ENCODE measurements at places on chromosomes 7 and 10. TPM values are rescaled to one million over a fixed set of nuclear protein-coding genes. Genes with fewer than 3 reads are reported as not detected.

The AGFG2 gene
- 40.2 TPM for total RNA-seq

The HMX3 gene
- total RNA-seq: not detected

GRCh38 chr10:85407088-85407487 lies 959.5 kb downstream of the GRID1 start:
- DNase-seq: no peak

The ANKRD61 gene
- total RNA-seq: not detected

The SAMD9L gene
- total RNA-seq: 33.0 TPM

The NEUROD6 gene
- not detected for total RNA-seq

The ZSCAN21 gene
- total RNA-seq: 9.9 TPM

GRCh38 chr7:151078233-151079040 lies 2.2 kb downstream of the FASTK start:
- no peak for DNase-seq

DNA sequence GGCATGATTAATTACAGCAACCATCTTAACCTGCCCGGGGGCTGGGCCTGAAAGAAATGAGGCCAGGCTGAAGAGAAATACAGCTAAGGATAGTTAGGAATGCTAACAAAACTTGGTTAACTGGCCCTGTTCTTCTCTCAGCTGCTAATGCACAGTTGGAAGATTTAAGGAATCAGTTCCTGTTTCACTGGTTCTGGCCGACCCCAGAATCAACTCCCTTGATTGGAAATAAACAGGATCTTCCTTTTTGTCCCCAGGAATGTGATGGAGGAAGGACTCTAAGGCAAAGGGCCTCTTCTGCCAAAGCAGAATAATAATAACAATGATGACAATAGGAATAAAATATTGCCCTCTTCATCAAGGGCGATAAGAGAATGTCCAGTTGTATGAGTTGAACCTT lies 3.5 kb upstream of the LRMDA start:
- DNase-seq: no peak

The MYPN gene
- total RNA-seq: not detected

GRCh38 chr10:110305767-110306451 lies 1.2 kb upstream of the SMNDC1 start:
- peak; percentile 43 for DNase-seq

The OR6V1 gene
- not detected for total RNA-seq

The CPED1 gene
- total RNA-seq: 1.4 TPM

GRCh38 chr10:130742941-130743675 lies 568.4 kb downstream of the TCERG1L start:
- no peak for DNase-seq

DNA sequence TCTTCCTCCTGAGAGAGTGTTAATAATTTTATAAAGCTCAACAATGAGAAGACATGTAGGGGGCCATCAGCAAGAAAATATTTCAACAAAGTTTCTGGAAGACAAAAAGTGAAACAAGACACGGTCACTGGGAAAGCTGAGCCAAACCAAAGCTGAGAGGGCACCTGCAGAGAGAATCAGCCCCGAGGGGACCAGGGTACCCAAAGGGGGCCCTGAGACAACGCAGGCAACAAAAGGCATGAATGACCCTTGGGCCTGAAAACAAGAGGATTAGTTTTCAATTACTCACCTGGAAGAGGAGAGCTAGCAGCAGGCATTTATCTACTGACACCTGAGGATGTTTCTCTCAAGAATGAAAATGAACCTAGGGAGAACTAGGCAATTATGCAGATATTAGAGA lies 461.2 kb upstream of the MGMT start:
- no peak for DNase-seq

The NT5C3A gene
- total RNA-seq: 40.8 TPM

GRCh38 chr7:68014031-68014736 lies 1017.6 kb downstream of the TYW1 start:
- DNase-seq: no peak

DNA sequence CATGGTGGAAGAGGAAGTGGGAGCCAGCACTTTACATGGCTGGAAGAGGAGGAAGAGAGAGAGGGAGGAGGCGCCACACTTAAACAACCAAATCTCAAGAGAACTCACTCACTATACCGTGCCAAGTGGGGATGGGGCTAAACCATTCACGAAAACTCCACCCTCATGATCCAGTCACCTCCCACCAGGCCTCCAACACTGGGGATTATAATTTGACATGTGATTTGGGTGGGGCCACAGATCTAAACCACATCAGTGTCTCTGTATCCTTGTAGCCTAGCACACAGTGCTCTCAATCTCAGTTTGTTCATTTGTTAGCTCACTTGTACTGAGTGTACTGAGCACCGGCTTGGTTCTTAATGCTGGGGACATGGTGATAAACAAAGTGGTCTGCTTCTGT lies 228.3 kb downstream of the BUB3 start:
- DNase-seq: no peak

The ADIRF gene
- total RNA-seq: not detected

DNA sequence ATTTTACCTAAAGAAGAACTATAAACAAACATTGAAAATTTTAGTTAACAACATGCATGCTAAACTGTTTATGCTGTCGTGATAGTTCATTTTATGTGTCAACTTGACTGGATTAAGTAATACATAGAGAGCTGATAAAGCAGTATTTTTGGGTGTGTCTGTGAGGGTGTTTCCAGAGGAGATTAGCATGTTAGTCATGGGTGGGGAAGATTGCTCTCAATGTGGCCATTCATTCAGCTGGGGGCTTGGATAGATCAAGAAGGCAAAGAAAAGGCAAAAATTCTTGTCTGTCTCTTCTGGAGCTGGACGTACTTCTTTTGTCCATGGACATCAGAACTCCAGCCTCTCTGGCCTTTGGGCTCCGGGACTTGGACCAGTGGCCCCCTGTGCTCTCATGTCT lies 172.9 kb upstream of the SEMA3E start:
- DNase-seq: no peak

- no peak for DNase-seq
These were observed 233.1 kb upstream of the KLF6 start for GRCh38 chr10:4018054-4018511.

The OPALIN gene
- total RNA-seq: not detected

The PGAM2 gene
- total RNA-seq: 1.5 TPM

- no peak for DNase-seq
These were observed 130.0 kb downstream of the ARHGAP22 start for GRCh38 chr10:48474765-48475365.

DNA sequence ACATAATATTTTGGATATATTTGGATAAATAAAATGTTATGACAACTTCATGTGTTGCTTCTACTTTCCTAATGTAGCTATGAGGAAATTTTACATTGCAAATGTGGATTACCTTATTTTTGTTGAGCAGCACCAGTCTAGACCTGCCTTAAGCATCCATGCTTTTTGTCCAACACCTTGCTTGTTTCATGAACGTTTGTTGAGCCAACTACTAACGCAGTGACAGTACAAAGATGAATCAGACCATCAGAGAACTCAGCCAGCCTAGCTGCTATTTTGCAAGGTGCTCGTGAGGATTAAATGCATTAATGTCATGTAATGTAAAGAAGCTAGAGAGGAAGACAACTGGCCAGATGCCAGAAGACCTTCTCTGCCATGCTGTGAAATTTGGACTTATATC lies 1.1 kb upstream of the ZC3HAV1L start:
- DNase-seq: no peak

DNA sequence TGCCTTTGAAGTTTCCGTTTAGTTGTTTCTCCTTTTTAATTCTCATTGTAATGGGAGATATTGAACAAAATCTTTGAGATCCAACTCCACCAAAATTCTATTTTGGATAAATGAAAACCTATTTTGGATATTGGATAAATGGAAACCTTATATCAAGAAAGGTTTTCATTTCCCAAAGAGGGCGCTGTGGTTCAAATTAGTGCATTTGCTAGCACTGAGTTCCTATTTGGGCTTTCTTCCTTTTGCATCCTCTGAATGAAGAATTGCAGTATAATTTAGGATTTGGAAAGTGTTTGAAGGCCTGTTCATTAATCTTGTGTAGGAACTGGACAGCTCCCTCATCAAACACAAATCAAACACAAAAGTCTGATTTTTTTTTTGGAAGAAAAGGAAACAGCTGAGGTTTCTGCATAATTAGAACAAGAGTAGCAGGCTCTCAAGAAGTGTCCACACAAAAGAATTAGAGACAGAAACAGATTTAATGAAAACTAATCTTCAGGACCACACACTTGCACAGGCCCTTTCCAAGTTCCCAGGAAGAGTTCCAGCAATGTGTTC lies 80.8 kb upstream of the KLF14 start:
- DNase-seq: no peak

- DNase-seq: no peak
These were observed 549.5 kb upstream of the GRM3 start for GRCh38 chr7:86094166-86094669.

The FOXI2 gene
- total RNA-seq: not detected

- DNase-seq: no peak
These were observed 2.0 kb upstream of the HOXA3 start for GRCh38 chr7:27154369-27154768.

GRCh38 chr10:4215485-4215884 lies 430.5 kb upstream of the KLF6 start:
- DNase-seq: no peak

GRCh38 chr7:46257761-46258448 lies 336.8 kb upstream of the IGFBP3 start:
- no peak for DNase-seq

GRCh38 chr7:94466516-94466915 lies 43.1 kb upstream of the CASD1 start:
- DNase-seq: no peak

- no peak for DNase-seq
These were observed 103.3 kb upstream of the GATA3 start for GRCh38 chr10:7950981-7951847.

DNA sequence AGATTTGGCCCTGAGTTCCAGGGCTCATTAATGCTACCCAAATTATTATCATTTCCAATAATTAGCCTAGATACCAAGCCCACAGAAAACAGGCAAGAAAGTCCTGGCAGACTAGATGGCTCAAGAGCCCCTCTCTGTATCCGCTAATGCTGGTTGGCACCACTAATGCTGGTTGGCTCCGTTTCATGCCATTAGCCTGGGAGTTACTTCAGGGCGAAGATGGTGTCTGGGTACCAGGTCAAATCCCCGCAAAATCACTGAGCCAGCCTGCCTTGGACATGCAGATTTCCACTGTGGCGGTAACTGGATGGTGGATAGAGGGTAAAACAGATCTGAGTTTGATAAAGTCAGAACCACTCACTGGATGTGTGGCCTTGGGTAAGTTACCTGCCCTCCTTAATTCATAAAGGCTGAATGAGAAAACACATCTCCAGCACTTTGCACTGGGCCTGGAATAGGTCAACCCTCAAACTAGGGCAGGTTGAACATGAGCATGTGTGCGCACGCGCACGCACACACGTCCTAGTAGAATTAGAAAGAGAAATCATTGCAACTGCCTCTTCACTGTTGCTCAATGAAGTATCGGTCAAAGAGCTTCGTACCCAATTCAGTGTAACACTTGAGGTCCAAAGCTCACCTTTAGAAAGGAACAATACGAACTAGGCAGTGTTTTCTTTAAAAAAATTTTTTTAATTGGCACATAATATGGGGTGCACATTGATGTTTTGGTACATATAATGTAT lies 91.5 kb downstream of the PRPF18 start:
- no peak for DNase-seq

DNA sequence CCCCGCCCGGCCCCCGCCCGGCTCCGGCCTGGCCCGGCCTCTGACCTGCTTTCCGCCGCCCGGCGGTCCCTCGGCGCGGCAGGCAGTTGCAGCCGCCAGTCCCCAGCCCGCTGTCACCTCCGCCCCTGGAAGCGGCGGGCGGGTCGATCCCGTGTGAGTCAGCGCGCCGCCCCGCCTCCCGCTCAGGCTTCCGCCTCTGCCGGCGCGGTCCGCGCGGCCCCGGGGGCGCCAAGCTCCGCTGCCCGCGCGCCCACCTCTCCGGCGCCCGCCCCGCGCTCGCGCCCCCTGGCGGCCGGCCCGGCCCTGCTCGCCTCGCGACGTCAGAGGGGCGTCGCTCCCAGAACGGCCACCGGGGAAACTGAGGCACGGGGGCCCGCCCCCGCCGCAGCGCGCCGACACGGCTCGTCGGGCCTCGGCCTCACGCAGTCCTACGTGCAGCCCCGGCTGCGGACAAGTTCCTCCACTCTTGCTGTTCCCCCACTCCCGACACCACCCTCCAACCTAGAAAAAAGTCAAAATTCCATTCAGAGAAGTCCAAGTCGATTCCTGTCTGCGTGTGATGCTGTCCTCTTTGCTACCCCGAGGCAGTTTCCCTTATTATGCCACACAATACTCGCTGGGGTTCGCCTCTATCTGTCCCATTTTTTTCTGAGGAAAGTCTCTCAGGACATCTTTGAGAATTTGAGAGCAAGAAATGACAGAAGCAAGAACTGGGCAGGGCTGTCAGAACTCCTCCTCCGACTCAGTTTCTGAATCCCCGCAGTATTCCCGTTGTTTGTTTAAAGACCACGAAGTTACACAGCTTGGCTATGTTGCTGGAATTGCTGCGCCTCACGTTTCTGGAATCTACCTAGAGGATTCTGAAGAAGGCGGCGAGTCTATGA lies at the start of gene DNMBP:
DNMBP (minus strand) TSS at position 155 of the 884 bp plus-strand sequence. CDS start 37,823 bp downstream, outside the sequence.
- DNase-seq: peak; percentile 71

GRCh38 chr7:156889089-156889488 lies 3.9 kb downstream of the LMBR1 start:
- no peak for DNase-seq

The PALS2 gene
- total RNA-seq: 31.0 TPM

DNA sequence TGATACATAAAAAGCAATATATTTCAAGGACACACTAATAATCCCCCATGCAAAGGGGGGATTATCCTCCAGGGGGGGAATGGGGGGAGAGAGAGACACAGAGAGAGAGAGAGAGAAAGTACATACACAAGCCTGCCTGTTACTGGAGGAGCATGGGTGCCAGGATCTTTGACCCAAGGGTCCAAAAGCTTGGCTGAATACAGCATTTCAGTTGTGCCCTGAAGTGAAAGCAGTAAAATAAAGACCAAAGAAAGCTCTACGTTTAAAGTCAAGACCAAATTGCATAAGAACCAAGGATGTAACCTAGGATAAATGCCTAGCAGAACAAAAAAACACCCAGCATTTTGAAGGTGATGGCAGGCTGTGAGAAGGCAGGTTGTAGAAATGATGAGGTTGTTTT lies 27.8 kb upstream of the ITGB8 start:
- no peak for DNase-seq

GRCh38 chr7:111516612-111517011 lies 45.7 kb downstream of the IMMP2L start:
- DNase-seq: no peak

The IDI2 gene
- total RNA-seq: not detected

- no peak for DNase-seq
These were observed 55.9 kb upstream of the AHR start for GRCh38 chr7:17242504-17242903.

The FGFR2 gene
- 1.2 TPM for total RNA-seq

The SNCG gene
- total RNA-seq: 0.44 TPM

- no peak for DNase-seq
These were observed 15.1 kb downstream of the PSAP start for GRCh38 chr10:71835671-71836595.

DNA sequence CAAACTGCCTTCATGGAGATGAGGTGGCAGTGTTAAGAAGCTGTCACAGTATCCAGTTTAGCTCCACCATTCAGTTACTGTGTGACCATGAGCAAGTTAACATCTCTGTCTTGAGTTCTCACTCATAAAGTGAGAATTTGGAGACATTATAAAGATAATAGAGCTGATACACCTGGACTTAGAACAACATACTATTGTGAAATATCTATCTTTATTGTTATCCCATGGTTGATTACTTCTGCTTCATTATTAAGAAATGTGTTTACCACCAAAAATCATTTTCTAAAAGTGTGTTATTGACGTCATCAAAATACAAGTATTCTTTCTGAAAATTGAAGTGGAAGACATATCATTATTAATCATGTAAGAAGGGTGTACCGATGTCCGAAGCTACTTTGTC lies 166.9 kb downstream of the SEMA3A start:
- no peak for DNase-seq

GRCh38 chr7:20539201-20539600 lies 76.3 kb upstream of the ABCB5 start:
- DNase-seq: no peak
